ENCODE measurements at places on chromosomes 3 and 15.

- DNase-seq, result no peak
These were observed 90.5 kb upstream of the PLCL2 start for GRCh38 chr3:16794257-16794656.

- DNase-seq, result no peak
These were observed 1223.2 kb downstream of the OTOL1 start for GRCh38 chr3:162719684-162720341.

DNA sequence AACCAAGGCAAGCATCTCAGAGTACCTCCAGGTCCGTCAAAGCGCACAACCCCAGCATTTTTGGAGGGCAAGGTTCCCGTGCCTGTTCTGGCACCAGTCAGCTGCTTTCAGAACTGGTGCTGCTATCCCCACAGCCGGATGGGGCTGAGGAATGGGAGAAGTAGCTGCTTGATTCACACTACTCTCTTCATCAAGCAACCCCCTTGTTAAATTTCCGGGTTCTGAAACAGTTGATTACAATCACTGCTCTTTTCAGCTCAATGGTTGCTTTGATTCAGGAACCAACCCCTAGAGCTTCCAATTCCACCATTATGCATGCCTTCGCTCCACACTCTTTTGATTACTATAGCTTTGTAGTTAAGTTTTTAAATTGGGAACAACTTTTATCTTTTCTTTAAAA is 12.3 kb upstream of the UBA7 start:
- no peak for DNase-seq

DNA sequence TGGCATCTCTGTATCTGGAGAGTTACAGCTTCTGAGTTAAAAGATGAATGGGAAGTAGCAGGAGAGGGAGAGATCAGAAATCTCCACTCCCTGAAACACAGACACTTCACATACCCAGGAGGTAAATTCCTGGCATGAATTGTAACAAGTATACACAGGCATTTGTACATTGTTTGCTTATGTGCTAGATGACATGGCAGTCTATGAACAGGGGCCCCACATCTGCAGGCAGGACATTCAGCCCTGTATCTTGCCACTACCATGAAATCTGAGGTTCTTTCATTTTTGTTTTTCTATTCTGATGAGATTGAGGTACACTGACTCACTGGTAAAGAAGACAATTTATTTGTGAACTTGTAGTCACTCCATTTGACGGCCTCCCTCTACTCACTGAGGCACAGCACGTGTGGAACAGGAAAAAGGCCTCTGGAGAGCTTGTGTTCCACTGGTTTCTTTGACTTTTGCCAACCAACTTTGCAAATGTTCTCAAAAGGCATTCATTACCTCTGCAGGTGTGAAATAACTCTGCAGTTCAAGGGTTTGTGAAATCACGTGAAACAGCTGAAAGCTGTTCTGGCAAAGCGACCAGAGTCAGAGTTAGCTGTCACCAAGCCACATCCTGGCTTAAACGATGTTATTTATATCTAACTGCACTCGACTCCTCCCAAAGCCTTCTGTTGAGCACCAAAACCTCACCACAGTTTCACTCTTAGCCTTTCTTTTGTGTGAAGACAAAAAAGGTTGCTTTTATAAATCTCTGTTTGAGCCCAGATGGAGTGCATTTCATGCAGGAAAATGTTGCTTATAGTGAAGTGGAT is 401.3 kb upstream of the CFAP20DC start:
- no peak for DNase-seq

DNA sequence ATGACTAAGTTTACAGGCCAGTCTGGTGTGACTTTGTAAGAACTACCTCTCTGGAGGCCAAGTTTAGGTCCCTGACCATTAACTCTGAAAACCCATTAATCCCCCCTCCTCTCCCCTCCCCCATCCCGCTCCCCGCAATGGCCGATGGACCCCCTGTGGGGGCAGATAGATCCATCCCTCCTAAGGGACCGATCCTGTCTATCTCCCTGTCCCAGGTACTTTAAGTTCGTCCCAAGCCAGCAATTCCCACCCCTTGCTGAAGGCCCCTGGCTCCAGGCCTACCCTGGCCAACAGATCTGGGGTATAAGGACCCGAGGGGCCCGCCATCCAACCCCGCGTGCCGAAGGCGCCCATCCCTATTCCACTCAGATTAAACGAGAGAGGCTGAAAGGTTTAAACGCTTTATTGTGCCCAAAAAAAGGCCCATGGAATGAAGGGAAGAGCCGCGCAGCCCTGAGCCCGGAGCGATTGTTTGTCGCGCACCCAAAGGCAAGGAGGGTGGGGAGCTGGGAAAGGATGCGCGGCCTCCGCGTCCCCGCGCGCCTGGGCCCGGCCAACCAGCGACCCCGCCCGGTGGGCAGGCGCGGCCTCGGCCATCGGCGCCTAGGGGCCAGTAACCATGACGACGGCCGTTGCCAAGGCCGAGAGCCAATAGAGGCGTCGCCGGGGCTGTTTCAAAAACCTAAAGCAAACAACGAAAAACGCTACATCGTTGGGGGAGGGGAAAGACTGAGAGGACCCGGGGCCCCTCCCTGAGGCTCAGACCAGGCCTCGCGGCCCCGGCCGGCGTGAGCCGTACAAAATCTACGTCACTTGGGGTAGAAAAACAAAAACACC is 35.9 kb downstream of the HMCES start:
- peak; percentile 92 for DNase-seq

DNA sequence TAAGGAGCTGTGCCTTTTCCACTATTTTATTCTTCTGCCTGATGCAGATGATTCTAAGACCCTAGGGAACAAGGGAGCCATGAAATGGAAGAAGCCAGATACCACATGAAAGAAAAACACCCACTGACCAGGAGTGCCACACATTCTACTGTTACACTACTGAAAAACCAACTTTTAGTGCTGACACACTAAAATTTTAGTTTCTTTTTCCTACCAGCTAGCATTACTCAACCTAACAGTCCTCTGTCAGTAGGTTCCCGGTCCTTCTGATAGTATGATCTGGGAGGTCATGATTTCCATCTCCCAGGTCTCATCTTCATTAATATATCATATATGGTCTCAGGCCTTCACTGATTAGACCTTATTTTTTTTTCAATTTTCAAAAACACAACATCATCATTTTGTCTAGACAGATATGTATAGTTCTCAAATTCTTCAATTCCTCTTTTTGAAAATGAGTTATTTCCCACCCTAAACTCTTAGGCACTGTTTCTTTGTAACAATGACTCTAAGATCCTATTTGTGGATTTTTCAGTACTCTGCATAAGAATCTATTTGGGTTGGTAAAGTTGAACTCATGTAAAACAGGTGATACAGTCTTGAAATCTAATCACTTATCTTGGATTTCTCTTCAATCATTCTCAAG is 321.8 kb downstream of the CTNNB1 start:
- no peak for DNase-seq

GRCh38 chr3:50550079-50550736 is 17.3 kb downstream of the C3orf18 start:
- peak; percentile 36 for DNase-seq

GRCh38 chr15:92402751-92403150 is 9.1 kb downstream of the ST8SIA2 start:
- no peak for DNase-seq

DNA sequence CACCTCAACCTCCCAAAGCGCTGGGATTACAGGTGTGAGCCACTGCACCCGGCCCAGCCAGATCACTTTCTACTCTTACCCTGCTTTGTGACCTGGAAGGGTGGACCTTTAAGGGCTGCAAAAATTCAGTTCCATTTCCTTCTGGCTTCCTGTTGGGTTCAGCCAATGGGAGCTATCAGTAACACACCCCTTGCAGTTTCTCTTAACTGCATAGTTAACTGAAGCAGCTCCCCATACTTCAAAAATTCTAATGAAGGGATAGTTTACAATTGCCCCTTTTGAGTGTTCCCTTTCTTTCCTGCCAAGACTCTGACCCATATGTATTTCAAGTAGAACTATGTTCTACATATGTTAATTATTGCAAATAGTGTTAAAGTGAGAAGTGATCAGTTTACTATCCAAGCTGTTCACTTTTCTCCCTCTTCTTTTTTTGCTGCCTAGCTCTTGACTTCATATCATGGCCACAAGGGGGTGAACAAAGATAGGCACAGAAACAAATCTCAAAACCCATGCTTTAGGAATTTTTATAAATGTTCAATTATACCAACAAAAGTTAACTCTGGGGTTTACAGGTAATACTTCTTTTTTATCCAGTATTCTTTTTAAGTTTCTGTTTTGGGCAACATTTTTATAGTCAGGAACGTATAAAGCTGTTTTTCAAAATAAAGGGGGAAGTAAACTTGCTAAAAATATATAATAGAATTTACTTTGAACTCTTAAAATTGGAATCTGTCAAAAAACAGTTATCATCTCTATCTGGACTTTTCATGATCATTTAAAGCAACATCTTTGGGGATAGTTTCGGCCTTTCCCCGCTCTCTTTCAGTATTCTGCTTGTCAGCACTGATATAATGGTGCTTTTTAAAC is 8.1 kb downstream of the PGBD4 start:
- peak; percentile 45 for DNase-seq

DNA sequence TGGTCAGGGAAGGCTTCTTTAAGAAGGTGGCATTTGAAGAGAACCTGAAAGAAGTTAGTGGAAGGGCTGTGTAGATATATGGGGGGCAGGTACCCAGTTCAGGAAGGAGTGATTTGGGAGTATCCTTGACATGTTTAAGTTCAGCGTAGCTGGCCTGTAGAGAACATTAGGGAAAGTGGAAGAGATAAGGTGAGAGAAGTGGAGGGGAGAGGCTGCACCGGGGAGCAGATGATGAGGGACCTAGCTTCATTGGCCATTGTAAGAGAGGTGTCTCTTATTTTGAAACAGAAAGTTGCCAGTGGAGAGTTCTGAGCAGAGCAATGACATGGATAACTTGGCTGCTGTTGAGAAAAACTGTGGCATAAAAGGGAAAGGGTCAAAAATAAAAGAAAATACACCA is 44.6 kb upstream of the MME start:
- DNase-seq, result no peak

- no peak for DNase-seq
These were observed 45.0 kb upstream of the WWTR1 start for GRCh38 chr3:149702691-149703441.

DNA sequence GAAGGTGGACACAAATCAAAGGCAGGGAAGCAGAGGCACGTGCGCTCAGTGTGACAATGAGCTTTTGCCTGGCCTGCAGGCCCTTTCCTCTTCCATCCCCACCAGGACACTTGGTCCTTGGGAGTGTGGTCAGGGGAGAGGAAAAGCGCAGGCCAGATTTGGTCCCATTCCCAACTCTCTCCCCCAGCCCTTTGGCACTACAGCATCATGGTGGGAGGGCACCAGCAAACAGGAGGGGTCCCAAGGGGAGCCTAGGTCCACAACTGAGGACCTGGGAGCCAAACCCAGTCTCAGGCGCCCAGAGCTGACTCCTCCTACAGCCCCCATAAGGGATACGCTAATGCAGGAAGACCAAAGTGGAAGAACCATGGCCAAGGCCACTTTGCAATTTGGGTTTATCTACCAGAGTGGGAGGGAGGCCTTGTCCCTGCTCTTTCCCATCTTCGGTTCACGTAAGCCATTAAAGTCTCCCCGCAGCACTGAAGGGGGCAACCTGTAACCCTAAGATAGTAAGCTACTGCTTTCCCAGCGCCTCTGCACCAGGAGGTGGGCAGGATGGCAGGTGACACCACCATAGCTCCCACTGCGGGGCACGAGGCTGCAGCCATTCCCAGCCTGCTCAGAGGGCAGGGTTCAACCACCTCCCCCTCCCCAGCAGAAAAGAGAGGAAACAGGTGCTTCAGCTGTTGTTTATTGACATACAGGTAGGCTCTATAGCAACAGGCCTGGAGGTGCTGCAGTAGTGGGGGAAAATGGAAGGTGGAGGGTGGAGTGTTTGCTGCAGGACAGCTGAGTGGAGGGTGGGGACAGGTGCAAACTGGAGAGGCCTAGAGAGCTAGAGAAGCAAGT is 993 bp upstream of the GRAMD2A start:
- no peak for DNase-seq

DNA sequence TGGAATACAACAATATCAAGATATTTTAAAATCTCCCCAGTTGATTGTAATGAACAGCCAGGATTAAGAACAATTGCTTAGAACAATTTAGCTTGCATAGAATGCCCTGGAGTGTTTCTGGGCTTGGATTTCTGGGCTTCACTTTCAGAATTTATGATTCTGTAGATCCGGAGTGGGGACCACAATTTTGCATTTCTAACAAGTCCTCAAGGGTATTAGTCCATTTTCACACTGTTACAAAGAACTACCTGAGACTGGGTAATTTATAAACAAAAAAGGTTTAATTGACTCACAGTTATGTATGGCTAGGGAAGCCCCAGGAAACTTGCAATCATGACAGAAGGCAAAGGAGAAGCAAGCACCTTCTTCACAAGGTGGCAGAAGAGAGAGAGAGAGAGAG is 54.3 kb upstream of the MYRIP start:
- no peak for DNase-seq

- no peak for DNase-seq
These were observed 37.2 kb downstream of the ACAP2 start for GRCh38 chr3:195405651-195406050.

GRCh38 chr3:13638927-13639326 is 90.0 kb downstream of the FBLN2 start:
- no peak for DNase-seq

- DNase-seq, result no peak
These were observed 612 bp downstream of the GJD2 start for GRCh38 chr15:34754171-34754601.

DNA sequence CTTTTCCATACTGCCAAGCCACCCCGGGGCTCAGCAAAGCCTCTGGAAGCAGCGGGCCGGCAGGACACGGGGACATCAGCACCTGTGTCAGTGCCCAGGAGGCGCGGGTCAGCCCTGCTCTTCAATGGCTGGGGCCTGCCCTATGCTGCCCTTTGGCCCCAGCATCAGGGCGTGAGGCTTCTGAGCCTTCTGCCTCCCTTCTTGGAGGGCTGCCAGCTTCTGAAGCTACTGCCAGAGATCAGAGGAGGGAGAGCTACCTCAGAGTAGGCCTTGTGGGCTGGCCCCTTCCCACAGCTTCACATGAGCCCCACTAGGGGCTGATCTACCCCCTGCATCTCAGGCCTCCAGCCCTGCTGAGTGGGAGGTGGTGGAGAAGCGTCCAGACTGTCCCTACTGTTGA is 13.0 kb upstream of the TMEM115 start:
- DNase-seq, result no peak

- no peak for DNase-seq
These were observed 71.1 kb downstream of the MGLL start for GRCh38 chr3:127751163-127751621.

DNA sequence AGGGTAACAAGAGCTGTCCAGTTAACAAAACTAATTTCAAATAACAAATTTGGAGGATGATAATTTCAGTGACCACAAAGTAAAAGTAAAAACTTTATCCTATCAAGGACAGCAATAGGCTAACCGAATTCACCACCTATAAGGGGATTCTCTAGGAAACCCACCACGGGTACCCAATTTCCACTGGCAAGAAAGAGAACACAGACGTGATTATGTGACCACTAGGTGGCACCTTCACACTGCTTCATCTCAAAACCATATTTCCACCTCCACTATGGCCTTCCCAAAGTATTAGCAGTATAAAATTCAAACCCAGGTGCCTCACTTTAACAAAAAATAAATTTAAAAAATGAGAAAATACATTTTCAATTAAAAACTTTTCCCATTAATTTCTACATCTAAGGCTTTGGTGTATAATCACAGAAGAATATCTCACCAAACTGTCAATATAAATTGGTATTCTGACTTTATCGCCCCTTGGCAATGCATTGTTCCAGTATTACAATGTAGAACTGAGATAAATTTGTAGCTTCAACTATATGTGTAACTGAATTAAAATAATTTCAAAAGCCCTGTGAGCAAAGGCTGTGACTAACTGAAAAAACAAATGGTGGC is 96.5 kb downstream of the FSIP1 start:
- peak; percentile 43 for DNase-seq

GRCh38 chr3:13624021-13624420 is 75.1 kb downstream of the FBLN2 start:
- no peak for DNase-seq

All from HepG2 (cell line).